ENCODE measurements at places on chromosomes 7 and 10.

DNA sequence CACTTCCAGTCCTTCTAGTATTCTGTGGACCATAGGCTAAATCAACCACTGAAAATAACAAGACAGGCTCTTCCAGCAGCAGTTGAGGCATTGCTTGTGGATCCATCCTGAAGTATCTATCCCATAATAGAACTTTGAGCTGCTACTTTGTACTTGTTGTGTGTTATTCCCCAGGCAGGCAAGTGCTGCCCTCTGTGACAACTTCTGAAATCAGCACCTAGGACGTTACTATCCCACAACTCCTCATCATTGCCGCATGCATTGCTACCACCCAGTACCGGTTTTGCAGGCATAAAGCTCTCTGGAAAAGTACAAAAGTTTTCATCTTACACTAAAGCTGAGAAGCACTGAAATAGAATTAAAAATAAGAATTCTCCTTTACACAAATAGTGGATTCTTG lies 145.3 kb downstream of the HTR7 start:
- peaks cover 35% of the 10 kb centered on the region for H3K27me3 ChIP-seq
- no peaks in the 10 kb centered on the region for H3K4me1 ChIP-seq

DNA sequence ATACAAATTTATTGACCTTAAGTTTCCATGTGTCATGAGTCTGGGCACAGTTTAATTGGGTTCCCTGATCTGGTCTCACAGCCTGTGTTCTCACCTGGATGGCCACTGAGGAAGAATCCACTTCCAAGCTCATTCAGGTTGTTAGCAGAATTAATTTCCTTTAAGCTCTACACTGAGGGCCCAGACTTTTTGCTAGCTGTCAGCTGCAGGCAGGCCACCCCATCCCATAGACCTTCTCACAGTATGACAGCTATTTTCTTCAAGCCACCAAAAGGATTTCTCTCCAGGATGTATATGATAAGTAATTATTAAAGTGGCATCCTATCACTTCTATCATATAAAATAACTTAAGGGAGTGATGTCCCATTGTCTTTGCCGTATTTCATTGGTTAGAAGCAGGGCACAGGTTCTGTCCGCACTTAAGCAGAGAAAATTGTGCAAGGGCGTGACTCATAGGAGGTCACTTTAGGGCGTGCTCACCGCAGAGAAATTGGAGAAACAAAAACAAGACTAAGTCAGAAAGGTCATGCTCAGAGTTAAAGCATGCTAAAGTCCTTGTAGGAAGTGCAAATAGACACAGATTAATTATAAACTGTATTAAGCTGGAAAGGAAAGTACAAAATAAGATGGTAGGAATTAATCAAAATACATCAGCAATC lies 109.9 kb downstream of the AHR start:
- H3K27ac ChIP-seq, result peak overlapping the region; percentile 82
- no peaks in the 10 kb centered on the region for H3K27me3 ChIP-seq
- peaks cover 53% of the 10 kb centered on the region for H3K4me1 ChIP-seq
- peak; percentile 85 for DNase-seq

DNA sequence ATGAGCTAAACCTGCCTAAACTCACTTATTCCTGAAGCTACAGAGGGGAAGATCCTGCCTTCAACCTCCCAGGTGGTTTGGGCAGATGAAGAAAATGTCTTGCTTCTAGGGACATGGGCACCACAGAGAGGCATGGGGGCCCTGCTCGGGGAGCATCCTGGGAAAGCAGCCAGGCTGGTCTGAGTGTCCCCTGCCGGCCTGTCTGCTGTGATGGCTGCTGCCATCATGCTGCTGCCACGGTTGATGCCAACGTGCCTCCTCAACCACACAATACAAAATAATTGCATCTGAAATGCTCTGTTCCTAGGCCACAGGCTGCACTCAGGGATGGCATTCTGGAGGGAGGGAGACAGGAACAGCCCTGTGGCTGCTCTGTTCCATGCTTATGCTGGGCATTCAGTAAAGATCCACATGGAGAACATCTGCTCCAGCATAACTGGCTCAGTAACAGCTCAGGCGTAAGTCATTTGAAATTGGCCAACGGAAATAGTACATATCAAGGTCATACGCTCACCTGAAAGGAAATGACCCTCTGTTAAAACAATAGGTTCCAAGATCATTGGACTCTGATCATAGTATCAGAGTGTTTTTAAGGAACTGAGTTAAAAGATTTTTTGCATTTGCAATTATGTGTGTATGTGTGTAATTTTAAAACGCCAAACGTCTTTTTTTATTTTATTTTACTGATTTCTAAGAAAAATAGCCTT lies 299.0 kb downstream of the TNS3 start:
- DNase-seq, result no peak
- H3K4me1 ChIP-seq, result peaks cover 22% of the 10 kb centered on the region
- peak overlapping the region; percentile 42 for H3K4me3 ChIP-seq
- peak overlapping the region; percentile 57 for H3K27ac ChIP-seq
- H3K27me3 ChIP-seq, result no peaks in the 10 kb centered on the region

DNA sequence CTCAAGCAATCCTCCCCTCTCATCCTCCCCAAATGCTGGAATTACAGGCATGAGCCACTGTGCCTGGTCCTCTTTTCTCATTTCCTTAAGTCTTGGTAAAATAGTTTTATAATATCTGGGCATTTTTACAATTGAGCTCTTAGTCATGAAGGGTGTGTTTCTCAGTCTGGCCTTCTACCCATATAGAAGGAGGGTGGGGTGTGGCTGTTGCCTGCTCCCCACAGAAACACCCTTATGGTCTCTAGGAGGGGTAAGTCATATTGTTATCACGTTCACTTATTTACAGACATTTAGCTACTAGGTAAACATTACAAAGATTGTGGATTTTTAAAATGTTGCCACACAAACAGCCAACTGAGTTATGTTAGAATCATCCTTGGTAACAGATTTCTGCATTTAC lies 6.7 kb upstream of the OTUD1 start:
- H3K36me3 ChIP-seq, result no peaks in the 10 kb centered on the region
- H3K4me1 ChIP-seq, result peaks cover 12% of the 10 kb centered on the region
- no peak overlapping the region for H3K4me3 ChIP-seq
- peak overlapping the region; percentile 16 for H3K27ac ChIP-seq
- no peak for DNase-seq

DNA sequence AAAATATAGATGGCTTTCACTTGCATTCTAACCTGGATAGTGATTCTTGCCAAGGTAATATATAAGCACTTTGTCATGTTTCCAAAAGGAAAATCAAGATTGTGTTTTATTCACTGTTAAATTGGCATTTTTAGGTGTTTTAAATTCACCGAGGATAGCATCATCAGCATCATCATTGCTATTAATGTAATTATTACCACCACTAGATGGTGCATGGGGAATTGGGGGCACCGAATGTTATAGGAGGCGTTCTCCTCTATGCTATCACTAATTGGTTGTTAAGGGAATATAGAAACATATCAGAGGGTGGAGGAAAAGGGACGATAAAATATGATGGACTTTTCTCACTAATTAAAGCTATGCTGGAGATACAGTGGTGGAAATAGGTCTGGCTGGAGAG lies 95.5 kb downstream of the CELF2 start:
- H3K4me1 ChIP-seq, result no peaks in the 10 kb centered on the region
- no peak overlapping the region for H3K27ac ChIP-seq
- no peak overlapping the region for H3K4me3 ChIP-seq
- no peaks in the 10 kb centered on the region for H3K27me3 ChIP-seq

DNA sequence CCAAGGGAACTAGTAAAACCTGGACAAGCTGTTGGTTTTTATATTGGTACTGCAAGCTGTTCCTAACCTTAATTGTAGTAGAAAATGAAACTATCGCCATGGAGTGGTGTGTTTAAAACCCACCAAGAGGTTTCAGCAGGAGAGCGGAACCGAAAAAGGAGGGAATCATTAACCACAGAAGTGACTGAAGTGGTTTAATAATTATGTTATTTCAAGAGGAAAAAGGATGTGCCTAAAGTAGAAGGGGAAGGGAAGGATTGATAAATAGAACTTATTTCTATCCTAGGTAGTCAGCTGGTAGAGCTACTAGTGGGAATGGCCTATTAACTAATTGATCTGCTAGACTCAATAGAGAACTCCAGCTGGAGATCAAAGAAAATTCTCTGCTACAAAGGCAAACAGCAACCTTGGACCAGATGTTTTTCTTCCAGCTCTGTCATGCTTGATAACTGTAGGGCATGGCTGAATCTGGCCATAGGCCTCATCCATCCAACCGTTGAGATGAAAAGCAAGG lies 91.8 kb downstream of the BAMBI start:
- no peak overlapping the region for H3K4me3 ChIP-seq
- H3K4me1 ChIP-seq, result peaks cover 14% of the 10 kb centered on the region
- no peak overlapping the region for H3K27ac ChIP-seq
- H3K27me3 ChIP-seq, result no peaks in the 10 kb centered on the region

GRCh38 chr10:109997233-109997632 lies 10.6 kb upstream of the ADD3 start:
- no peak for DNase-seq
- no peaks in the 10 kb centered on the region for H3K36me3 ChIP-seq
- H3K27ac ChIP-seq, result no peak overlapping the region
- H3K4me3 ChIP-seq, result no peak overlapping the region
- H3K27me3 ChIP-seq, result no peaks in the 10 kb centered on the region
- peaks cover 49% of the 10 kb centered on the region for H3K4me1 ChIP-seq

DNA sequence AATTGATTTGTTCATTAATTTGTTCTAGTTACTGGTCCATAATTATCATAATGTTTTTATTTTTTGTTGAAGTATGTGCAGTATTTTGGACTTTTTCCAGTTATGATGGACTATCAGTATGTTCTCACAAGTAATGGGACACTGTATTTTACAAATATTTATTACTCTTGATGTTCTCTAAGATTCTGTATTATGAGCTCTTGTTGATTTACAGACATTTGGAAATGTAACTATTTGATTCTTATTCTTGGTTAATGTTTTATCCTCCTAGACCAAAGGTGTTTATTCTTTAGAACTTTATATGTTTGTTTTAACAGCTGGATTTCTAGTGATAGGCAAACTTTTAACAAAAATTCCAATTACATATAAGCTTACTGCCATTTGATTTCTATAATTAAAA lies 200.6 kb downstream of the SDK1 start:
- no peaks in the 10 kb centered on the region for H3K36me3 ChIP-seq
- DNase-seq, result no peak
- no peaks in the 10 kb centered on the region for H3K27me3 ChIP-seq
- H3K27ac ChIP-seq, result no peak overlapping the region
- H3K4me3 ChIP-seq, result no peak overlapping the region

DNA sequence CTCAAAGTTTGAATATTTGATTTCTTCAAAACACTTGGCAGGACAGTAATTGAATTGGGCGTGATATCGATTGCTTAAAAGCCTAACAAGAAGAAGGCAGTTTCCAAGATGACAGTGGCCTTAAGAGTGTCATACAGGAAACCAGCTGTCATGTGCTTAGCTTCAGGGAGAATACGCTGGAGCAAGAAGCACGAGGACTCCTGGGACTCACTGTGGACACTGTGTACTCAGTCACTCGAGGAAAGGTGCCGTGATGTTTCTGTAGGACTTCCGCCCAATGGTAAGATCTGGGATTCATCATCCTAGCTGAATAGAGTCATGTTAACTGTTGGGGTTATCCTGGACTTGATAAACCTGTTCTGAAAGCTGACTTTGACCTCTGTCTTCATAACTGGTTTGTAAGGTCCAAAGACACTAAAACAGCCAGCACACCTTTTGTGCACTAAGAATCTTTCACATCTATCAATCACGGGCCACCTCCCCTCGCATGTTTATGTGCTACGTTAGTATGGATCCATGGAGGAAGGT lies 113.5 kb downstream of the CELF2 start:
- H3K27ac ChIP-seq, result no peak overlapping the region
- H3K4me1 ChIP-seq, result no peaks in the 10 kb centered on the region
- no peaks in the 10 kb centered on the region for H3K36me3 ChIP-seq
- no peak for DNase-seq
- no peaks in the 10 kb centered on the region for H3K27me3 ChIP-seq
- H3K4me3 ChIP-seq, result no peak overlapping the region

DNA sequence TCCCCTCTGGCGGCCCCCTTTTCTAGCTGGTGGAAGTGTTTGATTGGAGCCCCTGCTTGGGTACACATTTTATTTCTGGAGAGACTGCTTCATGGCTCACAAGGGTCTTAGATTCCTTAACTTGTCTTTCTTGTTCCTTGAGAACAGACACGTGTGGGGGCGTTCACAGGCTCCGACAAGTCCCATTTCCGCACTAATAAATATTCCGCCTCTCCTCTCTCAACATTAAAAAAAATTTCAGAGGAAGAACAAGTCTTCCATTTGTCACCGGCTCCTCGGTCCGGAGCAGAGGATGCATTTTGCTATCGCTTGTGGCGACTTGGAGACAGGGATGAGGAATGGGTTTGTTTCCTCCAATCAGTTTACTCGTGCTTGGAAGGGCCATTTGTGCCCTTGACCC lies 134.0 kb upstream of the PODXL start:
- H3K36me3 ChIP-seq, result no peaks in the 10 kb centered on the region
- peaks cover 92% of the 10 kb centered on the region for H3K27me3 ChIP-seq
- no peak overlapping the region for H3K27ac ChIP-seq
- no peak for DNase-seq

DNA sequence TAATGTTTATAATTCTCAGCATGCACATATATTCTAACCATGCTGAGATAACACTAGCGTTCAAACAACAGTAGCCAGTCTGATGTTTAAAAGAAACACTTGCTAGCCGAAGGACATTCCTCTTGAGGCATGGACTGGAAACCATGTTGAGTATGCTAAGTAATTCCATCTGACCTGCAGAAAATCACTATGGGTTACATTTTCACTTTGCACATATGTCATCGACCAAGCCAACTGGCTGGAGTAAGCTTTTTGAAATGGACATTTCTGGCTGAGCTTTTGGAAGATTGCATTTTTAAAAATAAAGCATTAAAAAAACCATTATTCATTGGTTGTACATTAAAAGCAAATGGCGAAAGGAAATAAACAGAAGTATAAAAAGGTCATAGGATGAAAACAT lies 88.2 kb downstream of the BBS9 start:
- no peak for DNase-seq
- no peak overlapping the region for H3K4me3 ChIP-seq
- no peaks in the 10 kb centered on the region for H3K27me3 ChIP-seq
- no peak overlapping the region for H3K27ac ChIP-seq

DNA sequence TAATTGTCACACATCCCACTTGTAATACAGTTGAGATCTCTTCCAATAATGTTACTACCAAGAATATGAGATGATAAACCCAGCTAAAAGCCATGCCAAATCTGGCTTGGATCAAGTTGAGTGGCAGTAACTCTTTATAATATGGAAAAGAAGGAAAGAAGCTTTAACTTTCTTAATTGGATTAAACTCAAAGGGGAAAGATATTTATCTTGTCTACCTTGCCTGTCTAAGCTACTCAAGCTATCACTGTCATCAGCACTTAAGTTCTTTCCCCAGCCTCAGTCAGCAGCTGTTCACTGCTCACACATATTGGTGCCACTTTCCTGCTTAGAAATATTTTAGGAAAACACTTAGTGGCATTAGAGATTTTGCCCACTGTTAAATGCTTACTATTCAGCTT lies 350.7 kb downstream of the IPMK start:
- no peak for DNase-seq
- H3K4me3 ChIP-seq, result no peak overlapping the region
- H3K27me3 ChIP-seq, result no peaks in the 10 kb centered on the region
- H3K27ac ChIP-seq, result no peak overlapping the region

DNA sequence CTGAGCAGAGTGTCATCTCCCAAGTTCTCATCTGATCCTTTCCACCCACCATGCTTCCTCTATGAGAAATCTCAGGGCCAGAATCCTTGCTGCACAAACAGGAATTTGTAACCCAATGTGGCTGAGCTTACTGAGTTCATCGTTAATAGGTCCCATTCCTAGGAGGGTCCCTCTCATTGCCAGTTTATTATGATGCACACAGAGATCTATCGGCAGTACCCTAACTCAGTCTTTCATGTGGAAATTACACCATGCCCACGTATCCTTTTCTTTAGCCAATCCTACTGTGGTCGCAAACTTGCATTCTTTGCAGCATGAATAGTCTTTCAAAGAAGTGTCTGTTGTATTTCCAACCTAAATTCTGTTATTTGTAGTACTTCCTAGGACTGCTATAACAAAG lies 12.1 kb downstream of the TMEM236 start:
- H3K36me3 ChIP-seq, result no peaks in the 10 kb centered on the region
- H3K27me3 ChIP-seq, result no peaks in the 10 kb centered on the region
- DNase-seq, result no peak

Data from Calu3 (cell line).